ENCODE measurements at places on chromosomes 4 and X.

DNA sequence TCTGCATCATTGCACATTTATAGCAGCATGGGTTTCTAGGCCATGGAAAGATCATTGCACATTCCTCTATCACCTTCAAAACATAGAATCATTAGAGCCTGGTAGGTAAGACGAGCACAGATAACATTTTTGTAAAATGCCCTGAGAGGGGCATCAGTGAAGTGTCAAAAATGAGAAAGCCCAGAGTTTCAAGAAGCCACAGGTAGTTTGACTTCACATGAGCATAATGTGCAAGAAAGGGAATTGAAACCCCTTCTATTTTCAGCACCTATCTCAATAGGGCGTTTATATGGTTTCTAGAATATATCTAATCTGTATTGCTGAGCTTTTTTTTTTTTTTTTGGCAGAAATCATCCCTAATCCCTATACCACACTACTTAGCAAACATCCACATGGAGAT is 2441.7 kb downstream of the ARAP2 start:
- no peak for DNase-seq

- DNase-seq = no peak
These were observed 12.8 kb downstream of the SCARB2 start for GRCh38 chr4:76200771-76201231.

DNA sequence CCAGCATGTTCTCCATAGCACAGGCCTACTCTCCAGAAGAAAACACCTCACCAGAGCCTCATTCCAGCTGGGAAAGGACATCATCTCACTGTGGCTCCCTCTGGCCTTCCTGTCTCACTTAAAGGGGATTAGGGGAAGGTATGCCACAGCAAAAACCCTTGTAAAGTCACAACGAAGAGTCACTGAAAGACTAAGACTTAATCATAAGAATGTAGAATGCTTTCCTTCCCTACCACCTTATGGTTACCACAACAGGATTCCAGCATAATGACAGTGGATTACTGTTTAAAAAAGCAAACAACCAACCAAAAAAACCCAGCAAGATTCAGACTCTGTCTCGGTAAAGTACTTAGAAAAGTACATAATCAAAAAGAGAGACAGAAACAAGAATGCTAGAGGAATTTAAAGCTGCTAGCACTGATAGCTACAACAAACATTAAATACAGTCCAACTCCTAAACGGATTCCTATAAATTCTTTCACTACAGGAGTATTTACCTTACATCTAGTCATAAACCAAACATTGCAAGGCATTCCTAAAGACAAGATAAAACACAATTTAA is 75.1 kb downstream of the BANK1 start:
- no peak for DNase-seq

- no peak for DNase-seq
These were observed 49.8 kb downstream of the FGFRL1 start for GRCh38 chr4:1061056-1061700.

GRCh38 chrX:68114573-68115129 is 318.6 kb downstream of the OPHN1 start:
- no peak for DNase-seq

GRCh38 chrX:27998666-27999065 is 17.4 kb upstream of the DCAF8L1 start:
- DNase-seq = no peak

- DNase-seq = no peak
These were observed 11.2 kb upstream of the PGRMC2 start for GRCh38 chr4:128298852-128299251.

- no peak for DNase-seq
These were observed 50.6 kb upstream of the RAPGEF2 start for GRCh38 chr4:159052315-159052714.

GRCh38 chrX:97704881-97705280 is 821.2 kb downstream of the RPA4 start:
- no peak for DNase-seq

GRCh38 chrX:111071542-111072277 is 24.3 kb upstream of the PAK3 start:
- DNase-seq = no peak

GRCh38 chr4:6910340-6910959 is 824 bp downstream of the TBC1D14 start:
- no peak for DNase-seq

GRCh38 chr4:40458109-40458508 is 123.0 kb downstream of the CHRNA9 start:
- DNase-seq = no peak

DNA sequence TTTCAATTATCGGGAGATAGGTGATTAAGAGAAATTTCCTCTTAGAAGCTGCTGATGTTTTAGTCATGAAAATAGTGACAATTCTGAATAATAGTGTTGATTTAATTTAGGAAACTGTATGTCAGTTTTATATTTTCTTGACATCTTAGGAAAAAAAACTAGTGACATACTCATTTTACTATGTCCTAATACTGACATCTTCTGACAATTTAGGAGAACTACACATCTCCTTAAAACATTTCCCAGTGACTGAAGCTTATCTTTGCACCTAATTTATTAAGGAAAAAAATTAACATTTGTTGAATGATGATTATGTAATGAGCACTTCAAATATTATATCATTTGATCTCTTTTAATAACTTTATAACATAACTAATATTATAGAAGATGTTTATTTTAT is 42.0 kb upstream of the RBMXL3 start:
- no peak for DNase-seq

DNA sequence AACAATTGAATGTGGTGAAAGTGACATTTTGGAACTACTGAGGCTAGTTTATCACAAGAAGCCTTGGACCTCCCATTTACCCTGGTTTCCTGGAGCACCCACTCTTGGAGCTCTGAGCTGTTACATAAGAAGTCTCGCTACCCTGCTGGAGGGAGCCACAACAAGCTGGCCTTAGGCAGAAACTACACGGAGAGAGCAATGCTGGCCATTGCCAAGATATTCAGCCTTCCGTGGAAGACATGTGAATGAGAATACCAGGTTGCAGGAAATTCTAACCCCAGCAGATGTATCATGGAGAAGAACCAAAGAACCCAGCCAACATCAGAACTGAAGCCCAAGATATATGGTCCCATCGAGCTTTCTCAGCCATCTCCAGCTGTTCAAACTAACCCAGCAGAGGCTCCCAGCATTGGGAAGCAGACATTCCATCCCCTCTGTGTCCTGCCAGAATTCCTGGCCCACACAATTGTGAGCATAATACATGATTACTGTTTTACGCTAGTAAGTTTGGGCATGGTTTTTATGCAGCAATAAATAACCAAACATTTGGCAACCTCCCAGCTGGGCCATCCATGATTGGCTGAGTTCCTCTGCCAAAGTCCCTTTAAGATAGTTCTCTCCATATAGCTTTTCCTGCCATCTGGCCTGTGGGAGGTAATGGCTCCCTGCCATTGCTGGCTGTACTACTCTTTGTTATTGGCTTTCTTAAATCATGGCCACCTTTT is 17.9 kb upstream of the PDE5A start:
- no peak for DNase-seq

GRCh38 chr4:43369036-43369594 is 476.6 kb downstream of the GRXCR1 start:
- DNase-seq = no peak

GRCh38 chrX:29435396-29435795 is 780.0 kb upstream of the MAGEB2 start:
- DNase-seq = no peak

DNA sequence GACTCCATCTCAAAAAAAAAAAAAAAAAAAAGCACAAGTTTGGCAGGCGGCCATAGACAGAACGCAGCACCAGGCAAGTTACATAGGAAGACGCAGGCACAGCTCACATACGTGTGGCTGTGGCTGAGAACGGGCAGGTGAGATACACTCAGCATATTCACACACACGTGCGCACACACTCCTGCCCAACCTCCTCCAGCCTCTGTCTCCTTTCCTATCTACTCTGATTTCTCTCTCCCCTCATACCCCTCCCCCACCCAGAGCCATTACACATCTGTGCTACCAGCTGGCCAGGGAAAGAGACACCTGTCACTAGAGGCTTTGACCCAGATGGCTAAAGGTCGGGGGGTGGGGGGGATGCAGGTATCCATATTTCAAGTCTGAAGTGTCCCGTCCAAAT is 2.2 kb upstream of the SLC38A5 start:
- DNase-seq = no peak

DNA sequence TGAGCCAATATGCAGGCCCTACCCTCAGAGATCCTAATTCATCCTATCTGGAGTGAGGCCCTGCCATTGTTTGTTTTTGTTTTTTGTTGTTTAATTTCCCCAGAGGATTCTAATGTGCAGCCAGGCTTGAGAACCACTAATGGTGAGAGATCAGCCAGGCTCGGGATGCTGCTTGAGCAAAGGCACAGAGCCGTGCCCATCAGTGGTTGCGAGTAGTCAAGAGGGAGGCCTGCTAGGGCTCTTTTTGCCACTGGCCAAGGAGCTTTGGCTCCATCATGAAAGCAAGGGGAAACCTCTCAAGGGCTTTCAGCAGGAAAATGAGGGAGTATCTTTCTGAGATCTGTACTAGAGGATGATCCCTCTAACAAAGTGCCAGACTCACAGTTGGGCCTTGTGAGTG is 2.7 kb downstream of the TCEANC start:
- no peak for DNase-seq

GRCh38 chr4:185004562-185005218 is 13.6 kb upstream of the HELT start:
- no peak for DNase-seq
